ENCODE measurements at places on chromosomes 1 and 21.

GRCh38 chr21:35329940-35330660 lies 281.0 kb upstream of the RUNX1 start:
- DNase-seq, result no peak

GRCh38 chr1:203935321-203935720 lies 73.9 kb downstream of the SNRPE start:
- DNase-seq, result no peak

GRCh38 chr1:59242370-59242769 lies 54.5 kb upstream of the FGGY start:
- no peak for DNase-seq

DNA sequence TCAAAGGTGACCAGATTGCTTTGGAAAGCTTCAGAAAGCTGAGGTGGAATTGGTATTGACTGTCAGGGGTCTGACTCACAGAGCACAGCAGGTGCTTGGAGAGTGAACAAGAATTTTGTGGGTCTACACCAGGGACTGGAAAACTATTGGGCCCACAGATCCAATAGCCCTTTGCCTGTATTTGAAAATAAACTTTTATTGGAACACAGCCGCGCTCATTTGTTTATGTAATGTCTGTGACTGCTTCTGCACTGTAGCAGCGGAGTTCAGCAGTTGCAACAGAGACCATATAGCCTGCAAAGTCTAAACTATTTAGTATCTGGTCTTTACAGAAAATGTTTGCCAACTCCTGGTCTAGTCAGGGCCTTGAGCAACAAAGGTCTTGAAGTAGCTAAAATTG lies 315.6 kb downstream of the NFIA start:
- no peak for DNase-seq

GRCh38 chr1:15961492-15961891 lies 14.4 kb downstream of the ZBTB17 start:
- DNase-seq, result no peak

GRCh38 chr1:10903821-10904220 lies 107.4 kb upstream of the CASZ1 start:
- DNase-seq, result no peak

DNA sequence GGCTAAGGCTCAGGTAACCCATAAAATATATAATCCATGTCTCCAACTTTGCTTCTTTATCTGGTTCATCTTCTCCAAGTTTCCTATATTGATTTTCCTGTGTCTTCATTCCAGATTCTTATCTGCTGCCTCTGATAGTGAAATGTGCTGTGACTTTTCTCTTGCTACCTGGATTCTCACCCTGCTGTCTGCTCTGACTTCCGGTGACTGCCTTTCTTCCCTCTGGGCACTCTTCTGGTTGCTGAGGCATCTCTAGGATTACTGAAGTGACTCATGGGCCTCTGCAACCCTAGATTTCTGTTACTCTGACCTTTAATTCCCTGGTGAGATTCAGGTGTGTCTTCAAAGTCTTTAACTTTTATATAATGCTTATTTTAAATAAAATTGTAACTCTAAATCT lies 46.9 kb downstream of the GIPC2 start:
- DNase-seq, result no peak

DNA sequence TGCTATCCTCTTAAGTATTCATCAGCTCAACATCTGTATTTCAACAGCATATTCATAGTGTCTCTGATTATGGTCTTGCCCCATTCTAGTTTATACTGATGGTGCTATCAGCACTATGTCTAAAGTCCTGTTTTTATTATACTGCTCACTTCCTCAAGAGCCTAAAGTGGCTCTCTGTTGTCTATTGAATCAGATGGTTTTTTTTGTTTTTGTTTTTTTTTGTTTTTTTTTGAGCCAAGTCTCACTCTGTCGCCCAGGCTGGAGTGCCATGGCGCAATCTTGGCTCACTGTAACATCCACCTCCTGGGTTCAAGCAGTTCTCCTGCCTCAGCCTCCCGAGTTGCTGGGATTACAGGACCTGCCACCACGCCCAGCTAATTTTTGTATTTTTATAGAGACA lies 6.1 kb downstream of the STX12 start:
- DNase-seq, result no peak
